ENCODE measurements at places on chromosomes 12 and 14.

GRCh38 chr12:59928416-59928815 is 332.6 kb downstream of the SLC16A7 start:
- DNase-seq, result no peak

DNA sequence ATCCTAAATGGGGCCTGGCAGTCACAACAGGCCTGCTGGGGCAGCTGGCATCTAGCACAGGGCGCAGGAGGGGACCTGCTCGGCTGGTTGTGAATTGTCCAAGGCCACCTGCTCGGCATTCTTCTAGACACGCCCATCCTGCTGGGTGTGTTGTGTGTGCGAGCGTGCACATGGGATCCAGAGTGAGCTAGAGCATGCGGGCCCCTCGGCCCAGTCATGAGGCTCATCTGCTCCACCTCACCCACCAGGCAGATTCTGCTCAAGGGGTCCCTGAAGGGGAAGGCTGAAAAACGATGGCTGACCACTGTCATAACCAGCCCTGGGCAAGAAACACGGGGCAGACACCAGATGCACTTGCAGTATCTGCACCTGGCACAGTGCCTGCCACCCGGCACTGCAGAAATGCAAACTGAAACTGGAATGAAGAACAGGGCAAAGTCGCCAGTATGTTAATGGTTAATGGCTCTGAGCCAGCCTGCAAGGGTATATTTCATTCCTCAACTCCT is 31.8 kb downstream of the MAX start:
- DNase-seq, result no peak

DNA sequence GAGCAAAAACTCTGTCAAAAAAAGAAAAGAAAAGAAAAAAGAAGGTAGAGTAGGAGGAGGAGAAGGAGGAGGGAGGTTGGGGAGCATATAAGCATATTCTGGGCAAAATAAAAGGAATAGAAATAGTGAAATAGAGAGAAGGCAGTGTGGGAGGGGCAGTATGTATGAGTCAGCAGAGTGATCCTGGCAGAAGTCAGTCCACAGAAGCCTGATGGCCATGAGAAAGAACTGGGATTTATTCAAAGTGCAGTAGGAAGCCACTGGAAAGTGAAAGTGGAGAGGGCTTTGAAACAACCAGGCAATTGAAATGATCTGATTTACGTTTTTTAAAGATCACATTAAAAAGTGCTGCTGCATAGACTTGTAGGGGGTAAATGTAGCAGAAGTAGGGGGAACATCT is 368.6 kb upstream of the USP15 start:
- DNase-seq, result no peak

DNA sequence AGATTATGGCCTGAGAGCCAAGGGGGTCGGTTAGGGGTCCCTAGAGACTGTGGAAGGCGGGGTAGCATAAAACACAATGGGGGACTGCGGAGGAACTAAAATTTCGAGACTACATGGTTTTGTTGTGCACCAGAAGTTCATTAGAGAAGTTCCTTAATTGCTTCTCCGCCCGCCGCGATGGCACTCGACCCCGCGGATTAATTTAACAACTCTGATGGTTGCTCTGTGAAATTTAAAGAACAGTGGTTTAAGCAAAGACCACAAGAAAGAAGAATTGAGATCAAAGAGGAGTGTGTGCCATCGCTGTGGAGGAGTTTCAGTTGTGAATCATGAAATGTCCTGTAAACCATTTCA is 1.4 kb upstream of the CCDC88C start:
- DNase-seq, result no peak

GRCh38 chr14:35341751-35342488 is 49.7 kb downstream of the PSMA6 start:
- DNase-seq, result no peak

Measured in stimulated activated CD4-positive, alpha-beta T cell treated with anti-CD3 and anti-CD28 coated beads, Interleukin-4, amount 100 ng/mL, for 24 hours (primary cell).